T47D (cell line): ENCODE measurements at places on chromosomes 12 and 14.

- DNase-seq = peak; percentile 95
Observed at GRCh38 chr14:68140076-68140741, 320.6 kb downstream of the RAD51B start.

DNA sequence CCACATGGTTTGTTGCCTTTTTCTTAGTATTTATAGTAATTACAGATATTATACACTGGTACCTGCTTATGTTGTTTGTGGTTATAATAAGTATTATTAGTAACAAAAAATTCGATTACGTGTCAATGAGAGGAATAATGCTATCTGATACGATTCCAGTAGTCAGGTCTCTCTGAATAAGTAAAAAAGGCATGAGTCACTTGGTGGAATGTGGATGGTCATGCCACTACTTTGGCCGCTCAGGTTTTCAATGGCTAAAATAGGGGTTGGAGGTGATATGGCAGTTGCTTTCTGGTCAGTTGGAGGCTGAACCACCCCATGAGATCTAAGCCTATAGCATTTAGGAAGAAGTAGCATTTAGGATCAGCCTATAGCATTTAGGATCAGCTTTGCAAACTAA lies 255.9 kb downstream of the NPAS3 start:
- no peak for DNase-seq

DNA sequence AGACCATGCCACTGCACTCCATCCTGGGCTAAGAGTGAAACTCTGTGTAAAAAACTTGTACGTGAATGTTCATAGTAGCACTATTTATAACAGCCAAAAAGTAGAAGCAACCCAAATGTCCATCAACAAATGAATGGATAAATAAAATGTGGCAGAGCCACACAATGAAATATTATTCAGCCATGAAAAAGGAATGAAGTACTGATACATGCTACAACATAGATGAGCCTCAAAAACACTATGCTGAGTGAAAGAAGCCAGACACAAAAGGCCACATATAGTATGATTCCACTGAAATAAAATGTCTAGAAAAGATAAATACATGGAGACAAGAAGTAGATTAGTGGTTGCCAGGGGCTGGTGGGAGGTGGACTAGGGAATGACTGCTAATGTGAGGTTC lies 72.8 kb downstream of the KSR2 start:
- DNase-seq = no peak

DNA sequence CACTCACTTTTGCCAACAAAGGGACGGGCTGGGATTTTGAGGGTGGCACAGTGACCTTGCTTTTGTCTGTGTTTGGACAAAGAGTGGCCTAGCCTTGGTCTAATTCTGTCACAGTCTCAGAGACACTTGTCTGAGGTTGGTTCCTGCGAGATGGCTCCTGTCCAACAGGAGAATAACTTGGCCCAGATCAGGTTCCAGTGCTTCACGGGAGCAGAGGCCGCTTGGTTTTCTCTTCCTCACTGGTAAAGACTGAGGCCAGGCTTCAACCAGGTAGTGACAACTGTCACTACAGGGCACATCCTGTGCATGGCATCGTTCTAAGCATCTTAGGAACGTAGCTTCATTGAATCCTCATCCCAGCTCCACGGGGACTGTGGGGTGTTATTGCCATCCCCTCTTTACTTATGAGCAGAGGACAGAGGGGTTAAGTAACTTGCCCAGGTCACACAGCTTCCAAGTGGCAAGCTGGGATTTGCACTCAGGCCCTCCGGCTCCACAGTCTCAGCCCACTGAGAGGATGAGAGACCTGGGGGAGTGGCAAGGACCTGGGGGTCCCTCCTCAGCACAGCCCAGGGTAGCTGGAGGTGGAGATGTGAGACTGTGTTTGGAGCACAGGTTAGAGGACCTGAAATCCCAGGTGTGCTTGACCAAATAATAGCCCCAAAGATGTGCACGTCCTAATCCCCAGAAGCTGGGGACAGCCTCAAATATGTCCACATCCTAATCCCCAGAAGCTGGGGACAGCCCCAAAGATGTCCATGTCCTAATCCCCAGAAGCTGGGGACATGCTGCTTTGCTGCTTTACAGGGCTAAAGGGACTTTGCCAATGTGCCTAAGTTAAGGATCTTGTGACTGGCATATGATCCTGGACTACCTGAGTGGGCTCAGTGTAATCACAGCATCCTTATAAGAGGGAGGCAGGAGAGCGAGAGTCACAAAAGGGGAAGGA lies 179.2 kb upstream of the RTL1 start:
- DNase-seq = no peak
